ENCODE measurements at places on chromosomes 6 and 20. TPM values are rescaled to one million over a fixed set of nuclear protein-coding genes. Genes with fewer than 3 reads are reported as not detected.

DNA sequence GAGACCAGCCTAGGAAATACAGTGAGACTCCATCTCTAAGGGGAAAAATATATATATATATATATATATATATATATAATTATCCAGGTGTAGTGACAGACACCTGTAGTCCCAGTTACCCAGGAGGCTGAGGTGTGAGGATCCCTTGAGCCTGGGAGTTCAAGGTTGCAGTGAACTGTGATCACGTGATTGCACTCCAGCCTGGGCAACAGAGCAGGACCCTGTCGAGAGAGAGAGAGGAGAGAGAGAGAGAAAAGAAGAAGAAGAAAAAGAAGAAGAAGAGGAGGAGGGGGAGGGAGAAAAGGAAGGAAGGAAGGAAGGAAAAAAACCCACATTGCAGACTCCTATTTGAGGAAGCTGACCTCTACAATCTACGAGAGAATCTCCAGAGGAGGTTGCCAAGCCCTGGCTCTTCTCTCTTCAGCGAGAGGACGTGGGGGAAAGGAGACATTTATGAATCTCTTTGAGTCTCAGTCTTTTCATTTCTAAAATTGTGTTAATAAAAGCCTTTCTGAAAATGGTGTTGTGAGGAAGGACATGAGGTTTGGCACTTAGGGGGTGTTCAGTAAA, 49.7 kb downstream of the COL11A2 start:
- no peak for DNase-seq

GRCh38 chr6:38974389-38975151, 74.0 kb upstream of the GLP1R start:
- DNase-seq: no peak

DNA sequence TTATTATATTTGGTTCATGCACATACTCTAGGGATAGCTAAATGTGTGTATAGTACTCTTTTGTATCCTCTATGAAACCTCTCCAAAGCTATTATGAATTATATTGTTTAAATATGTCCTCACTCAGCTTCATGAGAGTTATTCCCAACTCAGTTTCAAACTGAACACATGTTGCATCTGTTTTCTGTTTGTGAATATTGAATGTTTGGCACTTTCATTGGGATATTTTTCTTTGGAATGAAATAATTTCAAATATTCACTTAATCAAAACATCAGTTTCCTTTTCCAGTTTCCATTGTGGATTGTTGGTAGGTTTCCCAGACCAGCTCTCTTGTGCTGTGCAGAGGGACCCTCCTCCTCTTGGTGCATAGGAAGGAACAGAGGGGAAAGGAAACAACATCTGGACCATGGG, 46.6 kb downstream of the HDAC2 start:
- DNase-seq: no peak

GRCh38 chr6:107827541-107827940, 3.4 kb upstream of the SCML4 start:
- DNase-seq: no peak

- no peak for DNase-seq
Observed at GRCh38 chr6:10235344-10235743, 179.5 kb downstream of the TFAP2A start.

The MUC21 gene
- total RNA-seq: not detected

The THBD gene
- total RNA-seq: 2.4 TPM
